Activated CD8-positive, alpha-beta memory T cell treated with anti-CD3 and anti-CD28 coated beads, Interleukin-2, amount 50 U/mL, for 48 hours (primary cell): ENCODE measurements at places on chromosomes 3 and 15.

- DNase-seq = no peak
Observed at GRCh38 chr3:177405191-177405672, 207.9 kb upstream of the TBL1XR1 start.

- DNase-seq = no peak
Observed at GRCh38 chr15:33461671-33462070, 150.9 kb downstream of the RYR3 start.

- peak; percentile 47 for DNase-seq
Observed at GRCh38 chr15:75061272-75061671, 37.9 kb downstream of the PPCDC start.

GRCh38 chr3:62169906-62170660 is 203.3 kb downstream of the FEZF2 start:
- DNase-seq = no peak

DNA sequence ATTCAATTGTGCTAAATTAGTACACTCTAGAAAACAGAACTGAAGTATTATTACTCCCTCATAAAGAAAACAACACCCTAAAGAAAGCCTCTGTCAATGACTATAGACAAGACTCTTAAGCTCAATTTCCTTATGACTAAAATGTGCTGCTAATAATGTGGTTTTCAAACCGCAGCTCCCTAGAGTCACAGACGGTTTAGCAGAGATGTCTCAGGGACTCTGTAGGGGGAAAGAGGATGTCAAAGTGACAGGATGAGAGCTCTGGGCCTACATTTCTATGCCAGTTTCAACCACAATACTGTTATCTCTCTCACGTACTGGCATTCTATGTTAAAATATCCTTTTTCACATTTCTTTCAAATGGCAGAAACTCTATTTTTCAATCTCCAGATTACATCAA is 37.6 kb upstream of the WDR49 start:
- no peak for DNase-seq

- no peak for DNase-seq
Observed at GRCh38 chr3:134624537-134625287, 26.1 kb downstream of the KY start.

GRCh38 chr3:7585052-7585451 is 724.1 kb downstream of the GRM7 start:
- no peak for DNase-seq

- DNase-seq = no peak
Observed at GRCh38 chr3:191624299-191624698, 163.3 kb downstream of the PYDC2 start.

DNA sequence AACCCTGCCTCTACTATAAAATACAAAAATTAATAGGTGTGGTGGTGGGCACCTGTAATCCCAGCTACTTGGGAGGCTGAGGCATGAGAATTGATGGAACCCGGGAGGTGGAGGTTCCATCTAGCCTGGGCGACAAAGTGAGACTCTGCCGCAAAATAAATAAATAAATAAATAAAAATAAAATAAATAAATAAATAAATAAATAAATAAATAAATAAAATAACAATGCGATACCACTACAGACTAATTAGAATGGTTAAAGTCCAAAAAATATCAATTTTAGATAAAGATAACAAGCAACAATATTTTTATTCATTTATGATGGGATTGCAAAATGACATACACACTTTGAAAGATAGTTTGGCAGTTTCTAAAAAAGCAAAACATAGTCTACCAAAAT is 1131.5 kb downstream of the SI start:
- no peak for DNase-seq

DNA sequence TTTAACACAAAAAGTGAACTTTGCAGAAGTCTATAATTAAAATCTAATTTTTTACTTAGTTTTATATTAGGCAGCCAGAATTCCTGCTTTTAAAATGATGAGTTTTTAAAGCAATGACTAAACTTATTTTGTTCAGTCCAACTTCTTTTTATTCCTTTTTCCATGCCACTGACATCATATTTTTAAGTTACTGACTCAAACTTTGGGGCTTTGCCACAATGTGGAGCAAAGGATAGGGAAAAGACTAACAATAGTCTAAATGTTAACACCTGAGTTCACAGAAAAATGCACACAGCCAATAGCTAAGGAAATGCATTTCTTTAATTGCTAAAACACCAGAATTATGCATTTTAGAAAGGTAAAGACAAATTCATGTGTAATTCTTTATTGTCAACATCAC is 647.6 kb upstream of the DPPA4 start:
- no peak for DNase-seq
